Stimulated activated CD4-positive, alpha-beta T cell treated with anti-CD3 and anti-CD28 coated beads, Interleukin-4, amount 100 ng/mL, for 4 hours (primary cell): ENCODE measurements at places on chromosomes 11 and 22.

GRCh38 chr11:23010790-23011335 is 150.6 kb upstream of the CCDC179 start:
- no peak for DNase-seq

- no peak for DNase-seq
Measured at GRCh38 chr11:35243774-35244173, 104.8 kb downstream of the CD44 start.

DNA sequence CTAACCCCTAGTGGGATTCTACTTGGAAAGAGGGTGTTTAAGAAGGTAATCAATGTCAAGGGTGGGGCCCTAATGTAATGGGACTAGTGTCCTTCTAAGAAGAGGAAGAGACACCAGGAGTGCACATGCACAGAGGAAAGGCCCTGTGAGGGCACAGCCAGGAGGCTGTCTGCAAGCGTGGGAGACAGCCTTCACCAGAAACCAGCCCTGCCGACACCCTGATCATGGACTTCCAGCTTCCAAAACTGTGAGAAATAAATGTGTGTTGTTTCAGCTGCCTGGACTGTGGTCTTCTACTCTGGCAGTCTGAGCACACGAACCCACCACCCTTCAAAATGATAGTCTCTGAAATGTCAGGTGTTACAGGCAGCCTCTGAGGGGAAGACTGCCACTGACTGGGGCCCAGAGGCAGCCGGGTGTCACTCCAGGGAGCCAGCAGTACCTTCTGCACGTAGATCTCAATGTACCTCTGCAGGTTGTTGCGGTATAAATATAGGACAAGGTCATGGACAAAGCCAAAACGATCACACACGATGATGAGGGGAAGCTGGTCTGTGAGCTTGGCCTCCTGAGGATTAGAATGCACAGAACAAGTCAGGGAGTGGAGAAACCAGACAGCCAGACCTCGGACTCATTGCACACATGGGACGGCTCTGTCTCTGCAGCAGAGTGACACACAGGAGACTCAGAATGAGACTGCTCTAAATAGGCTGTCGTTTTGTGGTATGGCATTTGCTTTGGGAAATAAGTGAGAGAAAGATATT is 43.9 kb upstream of the SLC25A1 start:
- no peak for DNase-seq

DNA sequence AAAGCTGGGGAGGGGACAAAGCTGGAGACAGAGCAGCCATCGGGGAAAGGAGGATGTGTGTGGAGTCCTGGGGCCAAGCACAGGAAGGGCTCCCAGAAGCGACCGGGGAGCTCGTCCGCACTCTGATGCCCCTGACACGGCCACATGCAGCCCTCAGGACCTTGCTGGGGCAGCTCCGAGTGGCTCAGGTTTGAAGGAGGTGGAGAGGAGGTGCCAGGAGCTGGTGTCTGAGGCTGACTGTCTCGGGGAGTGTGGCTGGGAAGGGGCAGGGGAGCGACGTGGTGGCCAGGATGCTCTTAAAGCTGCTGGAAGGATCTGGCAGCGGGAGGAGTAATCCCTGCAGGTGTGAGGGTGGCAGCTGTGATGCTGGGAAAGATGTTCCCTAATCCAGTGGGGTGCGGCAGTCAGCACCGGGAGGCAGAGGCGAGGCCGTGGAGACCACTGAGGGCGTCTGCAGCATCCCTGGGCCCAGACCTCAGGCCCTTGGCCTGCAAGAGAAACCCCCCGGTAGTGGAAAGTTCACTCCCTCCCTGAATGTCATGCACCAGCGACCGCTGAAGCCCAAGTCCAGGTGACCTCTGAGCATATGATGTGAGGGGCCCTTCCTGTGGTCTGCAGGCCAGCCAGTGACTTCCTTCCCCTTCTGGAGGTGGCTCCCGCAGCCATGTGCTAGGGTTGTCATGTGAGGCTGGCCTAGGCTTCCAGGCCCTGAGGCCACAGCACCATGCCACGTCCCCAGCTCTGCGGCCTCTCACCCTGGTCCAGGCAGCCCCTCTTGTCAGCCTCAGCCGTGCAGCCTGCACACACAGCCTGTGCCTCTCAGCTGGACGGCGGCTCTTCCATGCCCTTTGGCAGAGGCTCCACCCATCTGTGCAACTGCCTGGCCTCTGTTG is 17.2 kb upstream of the CTSD start:
- DNase-seq, result no peak

DNA sequence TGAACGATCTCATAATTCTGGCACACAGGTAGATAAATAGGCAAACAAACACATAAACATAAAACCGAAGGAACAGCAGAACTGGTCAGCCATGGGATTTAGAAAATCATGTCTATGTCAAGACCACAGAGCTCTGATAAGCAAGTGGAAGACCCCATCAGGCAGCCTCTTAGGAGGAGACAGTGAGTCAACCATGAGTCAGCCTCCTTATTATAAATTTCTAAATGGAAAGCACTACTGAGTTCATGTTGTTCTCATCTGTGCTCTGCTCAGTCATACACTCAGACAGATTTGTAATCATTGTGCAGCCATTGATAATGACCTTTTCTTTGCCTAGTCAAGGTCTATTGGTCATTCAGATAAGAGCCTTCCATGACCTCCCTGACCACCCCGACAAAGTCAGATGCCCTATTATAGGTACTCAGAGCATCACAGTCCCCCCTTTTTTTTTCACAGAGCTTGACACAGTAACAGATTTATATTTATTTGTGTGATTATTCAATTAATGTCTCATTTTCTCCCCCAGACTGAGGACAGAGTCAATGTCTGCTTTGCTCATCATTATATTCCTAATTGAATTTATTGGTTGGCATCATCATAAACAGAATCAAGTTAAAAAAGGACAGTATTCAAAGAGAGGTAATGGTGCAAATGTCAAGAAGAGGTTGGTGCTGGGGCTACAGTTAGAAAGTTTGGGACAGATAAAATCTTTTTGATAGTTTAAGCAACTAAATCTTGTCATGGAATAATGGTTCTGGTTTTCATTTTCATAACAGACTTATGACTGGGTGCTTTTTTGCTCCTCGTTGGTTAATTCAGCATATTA is 579.7 kb upstream of the CCDC90B start:
- no peak for DNase-seq

- DNase-seq, result no peak
Measured at GRCh38 chr22:29393019-29393608, 4.7 kb upstream of the AP1B1 start.

DNA sequence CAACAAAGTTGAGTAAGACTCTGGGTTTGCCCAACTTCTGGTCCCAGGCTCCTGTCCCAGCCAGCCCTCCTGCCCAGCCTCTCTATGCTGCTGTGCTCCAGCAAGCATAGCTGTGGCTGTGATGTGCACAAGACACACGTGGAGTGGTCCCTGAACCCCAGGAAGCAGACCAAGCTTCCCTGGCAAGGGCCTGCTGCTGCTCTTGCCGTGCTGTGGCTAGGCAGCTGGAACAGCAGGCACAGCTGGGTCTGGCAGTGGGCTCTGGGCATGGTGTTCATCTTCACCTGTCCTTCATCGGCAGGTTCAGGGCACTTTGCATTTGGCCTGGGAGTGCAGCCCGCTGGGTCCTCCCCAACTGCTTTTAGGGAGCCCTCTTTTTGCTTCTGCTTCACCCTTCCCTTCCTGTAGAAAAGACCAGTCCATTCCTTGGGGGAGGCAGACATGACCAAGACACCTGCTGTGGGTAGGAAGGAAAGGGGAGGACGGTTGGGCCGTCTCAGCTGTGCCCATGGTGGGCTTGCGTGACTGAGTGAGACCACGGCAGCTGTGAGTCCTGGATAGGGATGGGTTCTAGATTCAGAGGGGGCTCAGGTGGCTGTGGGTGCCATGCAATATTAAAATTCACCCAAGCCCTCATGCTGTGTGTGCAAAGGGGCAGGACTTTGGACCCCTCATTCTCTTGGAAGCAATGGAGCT is 26.1 kb upstream of the ETS1 start:
- DNase-seq, result no peak

DNA sequence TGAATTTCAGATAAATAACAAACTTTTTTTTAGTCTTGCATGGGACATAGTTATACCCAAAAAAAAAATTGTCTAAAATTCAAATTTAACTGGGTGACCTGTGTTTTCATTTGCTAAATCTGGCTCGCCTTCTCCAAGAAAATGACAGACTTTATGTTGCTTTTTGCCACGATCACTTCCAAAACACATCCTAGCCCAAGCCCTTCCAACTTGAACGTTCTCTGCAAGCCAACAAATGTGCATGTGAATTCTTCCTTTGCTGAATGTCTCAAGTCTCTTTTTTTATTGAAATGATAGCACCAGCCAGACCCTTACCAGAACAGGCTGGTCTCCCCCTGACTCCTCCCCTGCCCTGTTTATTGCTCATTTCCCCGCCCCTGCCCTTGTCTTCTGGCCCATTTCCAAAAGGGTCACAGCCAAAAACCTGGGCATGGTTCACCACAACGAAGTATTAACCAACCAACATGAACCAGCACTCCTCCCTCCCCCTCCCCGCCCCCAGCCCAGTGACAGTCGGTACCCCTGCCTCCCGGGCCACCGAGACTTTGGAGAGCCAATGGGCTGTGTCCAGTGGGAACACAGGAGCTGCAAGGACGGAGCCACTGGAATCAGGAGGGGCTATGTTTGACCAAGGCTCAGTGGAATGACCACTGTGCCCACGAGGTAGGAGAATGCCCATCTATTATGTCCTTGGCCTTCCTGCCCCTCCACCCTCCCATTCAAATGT is 63.2 kb downstream of the BTG4 start:
- DNase-seq, result no peak

GRCh38 chr22:43994006-43994405 is 30.1 kb upstream of the PARVB start:
- no peak for DNase-seq

DNA sequence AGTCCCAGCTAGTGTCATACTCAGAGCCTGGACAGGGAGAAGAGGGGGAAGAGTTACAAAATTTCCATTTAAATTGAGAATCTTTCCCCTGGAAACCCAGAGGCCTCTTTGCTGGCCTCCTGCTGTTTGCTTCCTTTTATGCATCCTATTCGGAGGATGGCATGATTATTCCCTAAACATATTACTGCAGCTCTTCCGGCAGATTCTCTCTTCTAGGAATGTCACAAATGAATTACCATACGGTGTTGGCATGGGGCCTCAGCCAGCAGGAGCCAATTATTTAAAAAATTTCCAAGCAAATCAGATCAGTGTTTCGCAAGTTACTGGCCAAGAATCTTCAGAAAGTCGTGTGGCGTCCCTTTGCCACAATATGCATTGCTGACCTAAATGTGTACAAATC is 326.7 kb upstream of the NCAM1 start:
- DNase-seq, result no peak

- peak; percentile 25 for DNase-seq
Measured at GRCh38 chr11:72224564-72225410, at the start of gene INPPL1. Gene INPPL1 (plus strand): TSS chr11:72224767. CDS start chr11:72224985, 218 bp downstream.

DNA sequence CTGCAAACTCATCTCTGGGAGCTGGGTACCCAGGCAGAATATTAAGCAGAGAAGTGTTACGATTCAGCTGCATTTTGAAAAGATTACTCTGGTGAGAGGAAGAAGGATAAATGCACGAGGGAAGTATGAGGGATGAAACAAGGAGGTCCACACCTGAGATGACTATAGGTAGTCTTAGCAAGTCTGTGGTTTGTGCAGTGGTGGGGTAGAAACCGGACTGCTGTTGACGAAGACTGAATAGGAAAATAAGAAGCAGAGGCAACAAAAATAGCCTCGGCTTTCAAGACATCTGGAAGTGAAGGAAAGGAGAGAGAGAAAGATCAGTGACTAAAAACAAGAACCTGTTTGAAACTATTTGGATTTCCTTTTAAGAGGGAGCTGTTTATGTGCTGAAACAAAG is 810.8 kb downstream of the OPCML start:
- no peak for DNase-seq

DNA sequence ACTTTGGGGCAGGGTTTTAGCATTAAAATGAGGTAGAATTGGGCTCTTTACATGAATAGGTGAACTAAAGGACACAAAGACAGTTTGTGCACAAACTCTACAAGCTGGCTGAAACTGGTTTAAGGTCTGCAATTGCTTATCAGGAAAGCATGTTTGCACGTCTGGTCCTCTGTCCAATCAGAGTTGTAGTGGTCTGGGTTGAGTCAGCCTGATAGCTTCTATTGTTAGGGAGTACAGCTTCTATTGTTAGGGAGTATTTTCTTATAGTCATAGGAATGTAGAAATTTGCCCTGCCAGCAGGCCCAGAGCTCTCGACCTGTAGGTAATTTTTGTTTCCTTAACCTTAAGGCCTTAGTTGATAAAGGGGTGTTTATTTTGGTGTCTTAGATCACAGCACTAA is 1422.4 kb downstream of the LRRC4C start:
- DNase-seq, result no peak

DNA sequence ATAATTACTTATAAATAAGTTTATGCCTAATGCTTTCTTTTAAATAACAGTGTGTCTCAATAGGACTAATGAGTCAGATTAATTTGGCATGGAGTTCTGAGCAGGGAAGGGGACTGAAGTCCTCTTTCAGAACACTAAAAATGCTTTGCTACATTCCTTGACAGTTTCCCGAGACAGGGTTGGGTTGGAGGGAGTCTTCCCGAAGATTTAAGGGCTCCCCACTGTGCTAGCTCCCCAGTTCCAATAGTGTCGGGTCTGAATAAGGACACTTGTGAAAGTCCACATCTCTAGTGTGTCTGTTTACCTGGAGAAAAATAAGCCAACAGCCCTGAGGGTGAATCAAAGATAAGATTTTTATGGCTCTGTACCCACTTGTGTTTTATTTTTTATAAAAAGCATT is 41.8 kb upstream of the HSD17B12 start:
- DNase-seq, result no peak

DNA sequence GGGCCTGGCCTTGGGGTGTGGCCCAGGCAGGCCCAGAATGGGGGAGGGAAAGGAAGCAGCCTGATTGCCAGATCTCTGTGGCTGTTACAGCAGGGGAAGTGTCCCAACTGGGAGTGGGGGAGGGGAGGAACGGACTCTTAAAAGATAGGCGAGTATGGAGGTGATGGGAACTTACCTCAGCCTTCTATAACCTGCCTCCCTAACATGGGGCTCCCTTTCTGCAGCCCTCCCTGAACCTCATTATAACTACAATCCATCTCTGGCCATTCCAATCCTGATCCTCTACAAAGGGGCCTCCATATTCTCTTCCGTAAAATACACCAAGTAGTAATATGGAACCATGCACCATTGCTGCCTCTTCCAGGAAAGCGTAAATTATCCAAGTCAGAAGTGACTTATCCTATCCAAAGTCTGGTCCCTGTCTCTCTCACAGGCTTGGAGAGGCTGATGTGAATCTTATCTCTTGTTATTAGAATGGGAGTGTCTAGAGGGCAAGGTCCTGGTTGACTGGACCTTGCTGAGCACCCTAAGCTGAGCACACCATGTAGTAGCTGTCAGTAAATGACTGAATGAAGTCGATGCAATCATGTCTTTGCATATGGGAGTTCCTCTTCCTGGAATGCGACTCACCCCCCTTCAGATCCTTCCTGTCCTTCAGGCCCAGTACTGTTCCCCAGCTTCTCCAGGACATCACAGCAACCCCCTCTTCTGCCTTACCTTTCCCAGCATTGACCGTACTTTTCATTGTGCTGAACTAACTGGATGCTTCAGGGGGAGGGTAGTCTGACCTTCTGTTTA is 5.9 kb downstream of the RHOG start:
- no peak for DNase-seq

DNA sequence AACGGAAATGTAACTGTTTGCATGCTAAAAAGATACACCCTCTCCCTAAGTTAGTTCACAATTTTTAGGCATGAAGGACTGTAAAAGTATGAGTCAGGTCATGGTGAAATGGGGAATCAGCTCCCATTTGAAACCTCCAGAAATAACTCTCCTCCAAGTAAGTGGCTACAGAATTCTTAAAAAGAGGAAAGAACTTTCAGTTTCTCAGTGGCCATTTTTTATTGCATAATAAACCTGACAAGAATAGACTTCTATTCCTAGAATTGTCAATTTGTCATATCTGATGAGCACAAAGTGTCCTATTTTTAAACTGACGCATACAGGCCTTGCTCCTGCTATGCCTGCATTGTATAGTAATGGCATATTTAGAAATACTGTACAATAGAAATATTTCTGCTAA is 612.2 kb downstream of the CNTN5 start:
- no peak for DNase-seq
